Activated CD4-positive, alpha-beta T cell treated with anti-CD3 and anti-CD28 coated beads for 24 hours (primary cell): ENCODE measurements at places on chromosomes 7 and 10.

DNA sequence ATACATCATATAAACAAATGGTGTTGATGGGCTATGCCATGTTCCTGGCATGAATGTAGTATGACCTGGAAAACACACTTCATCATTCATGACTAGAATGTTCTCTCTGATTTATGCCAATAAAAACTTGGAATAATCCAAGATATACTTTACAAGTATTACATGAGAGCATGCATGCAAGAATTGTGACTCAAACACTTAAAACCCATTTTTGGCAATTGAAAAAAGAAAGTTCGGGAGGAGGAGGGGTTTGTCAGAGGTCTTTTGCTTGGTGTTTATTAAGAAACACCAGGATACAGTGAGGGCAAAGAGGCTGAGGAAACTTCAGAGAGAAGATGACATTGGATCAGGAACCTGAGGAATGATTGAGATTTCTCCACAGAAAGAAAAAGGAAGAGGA is 10.2 kb upstream of the CUL1 start:
- no peak for DNase-seq

GRCh38 chr10:114138581-114138980 is 35.4 kb downstream of the CCDC186 start:
- DNase-seq = no peak

DNA sequence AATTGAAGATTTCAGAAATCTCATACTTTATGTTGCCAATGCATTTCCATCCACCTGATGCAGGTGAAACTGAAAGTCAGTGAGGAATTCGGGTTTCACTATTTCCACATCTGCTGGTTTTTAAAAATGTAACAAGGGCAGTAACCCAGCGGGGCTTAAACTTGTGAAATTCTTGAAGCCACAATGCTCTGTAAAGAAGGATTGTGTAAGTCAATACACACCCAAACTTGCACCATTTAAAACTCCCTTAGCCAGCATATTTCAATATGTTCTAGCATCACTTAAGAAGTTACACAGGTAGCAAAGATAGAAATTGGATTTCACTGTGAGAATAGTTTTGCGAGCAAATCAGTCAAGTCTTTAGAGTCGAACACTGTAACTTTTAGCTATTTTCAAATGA is 386.1 kb downstream of the PLXDC2 start:
- DNase-seq = no peak

GRCh38 chr7:8581842-8582241 is 148.4 kb downstream of the NXPH1 start:
- DNase-seq = no peak

DNA sequence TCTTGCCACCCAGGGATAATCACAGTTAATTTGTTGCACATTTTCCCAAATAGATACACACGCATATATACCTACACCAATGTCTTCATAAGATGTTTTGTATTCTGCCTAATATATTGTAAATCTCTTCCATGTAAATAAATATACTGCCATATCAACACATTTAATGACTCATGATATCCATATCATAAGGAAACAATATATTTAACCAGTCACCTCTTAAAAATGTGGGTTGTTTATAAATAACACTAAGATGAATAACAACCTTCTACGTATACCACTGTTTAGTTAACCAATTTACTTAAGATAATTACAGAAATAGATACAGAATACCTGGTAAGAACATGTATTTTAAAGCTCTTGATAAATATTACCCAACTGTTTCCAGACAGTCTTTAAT is 38.2 kb downstream of the ELAPOR2 start:
- no peak for DNase-seq

DNA sequence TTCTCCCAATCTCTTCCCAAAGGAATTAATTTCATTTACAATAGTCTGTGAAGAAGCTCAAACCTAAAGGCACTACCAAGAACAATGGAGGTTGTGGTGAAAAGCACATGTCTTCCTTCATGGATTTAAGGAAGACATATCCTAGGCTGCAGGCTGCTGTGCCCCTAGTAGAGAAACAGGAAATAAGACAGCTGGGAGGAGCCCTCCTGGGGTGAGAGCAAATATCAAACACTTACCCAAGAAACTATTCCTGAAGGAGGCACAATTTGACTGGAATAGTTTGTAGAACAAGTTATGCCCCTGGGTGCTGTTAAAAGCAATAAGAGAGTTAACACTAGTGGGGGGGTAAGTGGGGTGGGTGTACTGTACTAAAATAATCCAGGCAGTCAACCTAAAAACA is 30.1 kb downstream of the PDZD8 start:
- no peak for DNase-seq

DNA sequence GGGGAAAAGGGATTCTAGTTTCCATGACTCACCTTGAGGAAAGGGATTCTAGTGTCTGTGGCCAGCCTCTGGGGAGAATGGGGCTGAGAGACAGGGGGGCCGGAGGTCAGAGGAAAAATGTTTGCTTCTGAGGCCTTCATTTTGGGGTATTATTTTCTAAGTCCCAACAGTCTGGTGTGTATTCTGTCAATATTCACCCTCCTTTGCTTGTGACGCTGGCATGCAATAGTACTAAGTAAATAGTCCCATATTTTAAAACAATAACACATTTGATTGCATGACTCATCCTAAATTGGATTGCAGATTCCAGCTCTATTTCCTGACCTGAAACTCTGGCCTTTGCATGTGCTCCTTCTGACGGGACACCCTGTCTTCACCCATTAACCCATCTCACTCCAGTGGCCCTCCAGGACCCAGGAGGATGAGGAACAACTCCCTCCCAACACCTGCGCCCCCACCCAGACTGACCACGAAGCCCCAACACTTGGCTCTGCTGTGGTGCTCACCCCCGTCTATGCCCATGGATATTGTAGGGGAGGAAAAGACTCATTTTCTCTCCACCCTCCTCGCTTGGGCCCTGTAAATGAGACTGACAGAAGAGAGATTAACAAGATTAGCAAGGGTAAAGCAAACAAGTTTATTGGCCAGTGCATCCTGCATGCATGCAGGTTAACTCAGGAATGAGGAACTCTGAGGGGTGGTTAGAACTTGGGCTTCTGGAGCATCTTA is 495.6 kb upstream of the KLF6 start:
- no peak for DNase-seq

DNA sequence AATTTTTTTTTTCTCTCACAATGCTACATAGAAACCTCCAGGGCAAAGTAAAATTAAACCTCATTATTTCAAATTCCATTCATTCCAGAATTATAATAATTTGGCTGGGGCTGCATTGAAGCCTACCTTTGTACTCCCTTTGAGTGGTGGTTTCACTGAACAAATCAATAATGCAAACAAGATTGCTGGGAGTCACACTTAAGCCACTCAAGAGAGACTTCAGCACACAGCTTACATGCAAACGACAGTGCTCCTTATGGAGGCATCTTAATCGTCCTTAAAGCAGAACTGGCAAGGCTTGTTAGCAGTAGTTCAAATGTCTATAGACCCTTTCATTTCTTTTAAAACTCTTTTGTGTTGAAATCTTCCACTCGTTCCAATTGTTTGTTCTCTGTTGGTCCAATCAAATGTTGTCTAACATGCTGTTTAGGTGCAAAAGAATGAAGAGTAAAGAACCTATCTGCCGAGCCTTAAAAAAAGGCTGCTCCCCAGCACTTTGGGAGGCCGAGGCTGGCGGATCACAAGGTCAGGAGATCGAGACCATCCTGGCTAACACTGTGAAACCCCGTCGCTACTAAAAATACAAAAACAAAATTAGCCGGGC is 294.9 kb downstream of the FGFR2 start:
- DNase-seq = no peak

- DNase-seq = no peak
Observed at GRCh38 chr7:123745437-123745836, 3.4 kb downstream of the WASL start.

DNA sequence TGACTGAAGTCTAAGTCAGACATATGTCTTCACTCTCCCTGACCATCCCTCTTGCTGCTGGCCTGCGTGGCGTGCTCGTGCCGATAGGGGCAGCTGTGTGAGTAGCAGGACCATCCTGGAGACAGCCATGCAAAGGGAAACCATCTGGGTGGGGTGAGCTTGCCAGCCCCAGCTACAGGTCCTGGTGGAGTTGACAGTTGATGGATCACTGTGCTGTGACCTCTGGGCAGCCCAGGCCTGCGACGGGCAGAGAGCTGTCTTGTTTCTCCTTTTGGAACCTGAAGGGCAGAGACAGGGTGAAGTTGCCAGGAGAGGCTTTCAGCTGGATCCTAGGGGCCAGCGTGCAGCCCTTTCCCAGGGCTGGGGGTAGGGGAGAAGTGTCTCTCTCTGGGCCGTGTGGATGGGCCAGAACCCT is 44.7 kb downstream of the GRK5 start:
- no peak for DNase-seq

- peak; percentile 73 for DNase-seq
Observed at GRCh38 chr10:87094373-87095235, at the start of the genes GLUD1 and SHLD2. Gene GLUD1 (minus strand): TSS chr10:87094843. CDS start chr10:87094769, 74 bp downstream. Gene SHLD2 (plus strand): TSS chr10:87095206. CDS start chr10:87151355, 56,149 bp downstream.

- DNase-seq = peak; percentile 58
Observed at GRCh38 chr10:46228563-46229071, 58.2 kb upstream of the ANTXRL start.

GRCh38 chr7:12322284-12322902 is 81.3 kb downstream of the VWDE start:
- no peak for DNase-seq

- no peak for DNase-seq
Observed at GRCh38 chr7:6359021-6359420, 86.6 kb upstream of the CYTH3 start.

- DNase-seq = no peak
Observed at GRCh38 chr7:140223515-140224221, 46.9 kb upstream of the KDM7A start.

GRCh38 chr7:30285067-30285535 is 704 bp downstream of the ZNRF2 start:
- DNase-seq = peak; percentile 5

DNA sequence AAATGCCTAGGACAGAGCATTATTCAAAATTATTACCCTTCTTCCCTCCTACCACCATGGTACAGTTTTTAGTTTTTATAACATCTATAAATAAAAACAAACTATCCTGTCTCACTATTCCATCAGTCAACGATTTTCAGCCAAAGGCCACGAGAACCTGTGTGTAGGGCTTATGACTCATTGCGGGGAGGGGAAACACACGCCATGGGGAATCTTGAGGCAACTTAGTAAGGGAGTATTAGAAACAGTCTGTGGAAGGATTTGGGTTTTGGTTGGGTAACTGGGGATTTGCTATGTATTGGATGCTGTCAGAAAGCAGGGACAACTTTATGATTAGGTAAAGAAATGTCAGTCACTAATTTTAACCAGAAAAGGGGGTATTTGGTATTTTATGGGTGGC is 14.7 kb downstream of the GPR141 start:
- no peak for DNase-seq

GRCh38 chr10:34940436-34940835 is 125.3 kb upstream of the PARD3 start:
- no peak for DNase-seq

GRCh38 chr10:43961523-43962345 is 313.1 kb upstream of the ZNF32 start:
- DNase-seq = no peak

- DNase-seq = no peak
Observed at GRCh38 chr10:56116684-56117083, 244.4 kb downstream of the ZWINT start.

- DNase-seq = no peak
Observed at GRCh38 chr10:31128536-31128935, 96.9 kb upstream of the ZNF438 start.
